Activated CD4-positive, CD25-positive, alpha-beta regulatory T cell (primary cell): ENCODE measurements at places on chromosomes 6 and 20.

GRCh38 chr20:39812116-39812515 lies 850.0 kb downstream of the DHX35 start:
- DNase-seq: no peak

DNA sequence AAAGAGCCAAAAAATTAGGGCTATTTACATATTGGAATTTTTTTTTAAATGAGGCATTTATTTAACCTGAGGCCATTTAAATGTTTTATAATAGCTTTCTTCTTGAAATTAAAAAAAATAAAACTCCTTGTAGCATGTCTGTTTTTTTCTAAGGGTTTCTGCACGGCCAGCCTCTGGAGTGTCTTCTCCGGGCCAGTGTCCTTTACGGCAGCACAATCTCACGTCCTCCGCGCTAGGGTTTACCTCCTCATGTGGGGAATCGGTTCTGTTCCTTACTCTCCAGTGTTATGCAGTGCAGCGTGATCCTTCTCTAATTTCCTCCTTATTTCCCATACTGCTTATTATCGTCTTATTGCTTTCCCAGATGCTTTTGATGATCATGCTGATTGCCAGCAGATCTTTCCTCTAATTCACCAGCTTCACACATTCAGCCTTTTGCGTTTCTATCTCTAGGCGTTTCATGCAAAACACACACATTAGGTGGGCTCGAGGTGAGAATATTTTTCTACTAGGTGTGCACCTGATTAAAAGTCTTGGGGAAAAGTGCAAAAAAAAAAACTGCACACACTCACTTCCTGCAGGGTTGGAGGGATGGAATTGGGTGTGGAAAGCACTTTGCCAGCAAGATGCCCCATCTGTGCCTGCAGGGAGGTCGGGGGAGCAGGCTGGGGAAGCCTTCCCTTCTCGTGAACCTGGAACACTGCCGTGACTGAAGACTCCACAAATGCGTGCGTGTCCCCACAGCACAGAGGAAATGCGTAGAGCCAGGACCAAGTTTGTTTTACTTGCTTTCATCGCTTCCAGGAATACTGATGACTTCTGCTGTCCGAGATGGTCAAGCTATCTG lies 56.1 kb downstream of the PSMG4 start:
- DNase-seq: no peak

DNA sequence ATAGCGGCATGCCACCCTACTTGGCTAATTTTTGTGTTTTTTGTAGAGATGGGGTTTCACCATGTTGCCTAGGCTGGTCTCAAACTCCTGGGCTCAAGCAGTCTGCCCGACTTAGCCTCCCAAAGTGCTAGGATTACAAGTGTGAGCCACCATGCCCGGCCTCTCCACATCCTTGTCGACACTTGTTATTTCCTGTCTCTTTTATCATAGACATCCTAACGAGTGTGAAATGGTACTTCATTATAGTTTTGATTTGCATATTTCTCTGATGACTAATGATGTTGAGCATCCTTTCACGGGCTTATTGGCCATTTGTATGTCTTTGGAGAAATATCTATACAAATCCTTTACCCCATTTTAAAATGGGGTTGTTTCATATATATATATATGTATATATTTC lies 39.0 kb upstream of the ASXL1 start:
- no peak for DNase-seq

DNA sequence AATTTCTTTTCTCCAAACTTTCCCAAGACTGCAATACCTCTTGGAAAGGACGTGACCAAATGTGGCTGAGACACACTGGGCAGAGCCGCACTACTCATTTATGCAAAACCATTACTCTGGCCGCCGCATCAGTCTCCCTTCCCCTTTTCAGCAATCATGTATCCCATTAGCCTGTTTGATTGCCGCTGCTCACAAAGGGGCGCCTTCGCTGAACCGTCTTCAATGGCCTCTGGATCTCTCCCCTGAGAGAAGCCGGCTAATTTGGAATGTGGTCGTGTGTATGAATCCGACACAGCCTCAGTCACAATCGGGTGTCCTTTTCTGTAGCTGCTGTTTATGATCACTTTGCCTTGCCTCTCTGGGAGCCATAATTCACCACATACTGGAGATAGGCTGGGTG lies 361.1 kb downstream of the ZFAND3 start:
- no peak for DNase-seq

GRCh38 chr20:37259031-37259430 lies 2.6 kb downstream of the GHRH start:
- no peak for DNase-seq

DNA sequence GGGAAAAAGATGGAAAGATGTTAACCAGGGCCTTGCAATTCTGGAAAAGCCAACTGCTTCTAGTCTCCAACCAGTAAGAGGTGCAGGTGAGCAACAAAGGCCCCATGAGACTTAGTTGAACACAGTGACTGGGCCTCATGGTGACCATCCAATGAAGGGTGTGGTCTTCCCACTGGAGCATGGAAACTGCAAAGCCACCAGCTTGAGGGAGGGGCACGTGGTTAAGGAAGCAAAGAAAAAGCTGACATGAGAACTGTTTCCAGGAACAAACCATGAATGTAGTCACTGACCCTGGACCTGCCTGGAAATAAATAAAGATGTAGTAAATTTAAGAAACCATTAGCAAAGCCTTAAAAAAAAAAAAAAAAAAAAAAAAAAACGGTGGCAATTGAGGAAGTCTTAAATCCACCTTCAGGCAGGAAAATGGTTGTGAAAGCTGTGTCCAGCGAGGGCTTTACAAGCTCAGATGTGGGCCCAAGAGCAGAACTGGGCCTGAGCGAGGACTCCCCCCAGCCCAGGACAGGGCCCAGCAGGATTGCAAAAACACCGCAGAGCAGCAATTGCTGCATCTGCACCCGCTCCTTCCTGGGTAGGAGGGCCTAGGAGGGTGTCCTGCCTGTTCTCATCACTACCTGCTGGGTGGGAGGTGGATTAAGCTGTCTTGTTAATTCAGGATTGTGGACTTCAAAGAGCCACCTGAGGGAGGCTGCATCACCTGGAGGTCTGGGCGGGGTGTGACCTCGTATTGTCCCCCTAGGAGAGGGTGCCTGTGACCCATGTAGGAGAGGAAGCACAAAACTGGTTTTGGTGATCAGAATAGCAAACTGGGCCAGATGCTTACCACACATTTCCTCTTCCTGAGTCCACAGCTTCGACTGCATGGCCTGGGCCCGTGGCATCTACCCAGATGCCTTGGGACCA lies 10.3 kb downstream of the GFRA4 start:
- DNase-seq: no peak

GRCh38 chr20:48875914-48876240 lies 45.6 kb upstream of the ARFGEF2 start:
- no peak for DNase-seq

DNA sequence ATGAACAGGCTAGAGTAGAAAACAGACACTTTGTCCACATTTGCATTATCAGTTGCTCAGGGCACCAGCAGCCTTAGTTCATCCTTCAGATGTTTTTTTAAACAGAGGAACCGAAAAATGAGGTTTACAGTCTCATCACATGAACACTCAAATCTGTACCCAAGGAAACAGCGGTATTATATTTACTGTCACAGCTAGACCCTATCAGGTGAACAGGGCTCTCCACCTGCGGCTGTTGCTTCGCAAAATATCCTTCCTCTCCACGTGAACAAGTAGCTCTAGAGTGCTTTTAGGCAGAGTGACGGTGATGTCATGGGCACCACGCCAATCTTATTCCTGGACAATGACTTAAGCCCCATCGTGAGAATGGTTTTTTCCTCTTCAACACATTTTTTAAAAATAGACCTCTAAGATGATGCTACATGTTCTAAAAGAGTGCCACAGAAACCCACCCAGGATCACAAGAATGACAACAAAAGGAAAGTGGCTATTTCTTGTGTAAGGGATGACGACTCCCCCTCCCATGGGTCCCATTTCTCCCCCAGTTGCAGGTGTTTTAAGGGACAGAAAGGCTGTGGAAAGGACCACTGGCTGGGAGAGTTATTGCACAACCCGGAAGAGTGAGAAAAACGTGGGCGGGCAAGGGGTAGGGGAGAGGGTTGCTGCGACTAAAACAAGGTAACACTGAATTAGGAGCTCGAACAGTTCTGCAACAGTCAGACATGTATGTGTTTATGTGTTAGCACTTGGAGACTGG lies 77.7 kb downstream of the EFHC1 start:
- no peak for DNase-seq
